Right renal pelvis (tissue), 4 donors: ENCODE measurements at places on chromosomes 6 and 20.

GRCh38 chr6:80728830-80729229, 622.4 kb downstream of the BCKDHB start:
- DNase-seq: no peak

- DNase-seq: no peak
These were observed 105.6 kb downstream of the TCP11 start for GRCh38 chr6:35035481-35036030.

- no peak for DNase-seq
These were observed 9.6 kb upstream of the BAG2 start for GRCh38 chr6:57162516-57162915.

DNA sequence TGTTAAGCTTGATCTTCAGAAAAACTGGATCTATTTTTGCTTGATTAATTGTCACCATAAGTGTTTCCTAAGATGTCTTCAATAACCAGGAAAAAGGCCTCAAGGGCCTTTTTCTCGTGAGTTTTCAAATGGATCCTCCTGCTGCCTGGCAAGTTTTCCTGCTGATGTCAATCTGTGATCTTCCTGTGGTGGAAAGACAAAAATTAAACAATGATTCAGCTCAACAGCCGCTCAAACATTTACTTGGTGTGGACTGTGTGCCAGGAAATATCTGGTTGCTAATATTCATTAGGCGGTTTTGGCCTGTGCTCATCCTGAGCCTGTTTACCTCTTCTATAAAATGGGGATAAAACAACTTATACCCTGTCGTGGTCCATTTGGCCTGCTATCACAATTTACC, 35.4 kb upstream of the SSTR4 start:
- no peak for DNase-seq

GRCh38 chr6:54107470-54108090, 3.7 kb upstream of the MLIP start:
- no peak for DNase-seq

DNA sequence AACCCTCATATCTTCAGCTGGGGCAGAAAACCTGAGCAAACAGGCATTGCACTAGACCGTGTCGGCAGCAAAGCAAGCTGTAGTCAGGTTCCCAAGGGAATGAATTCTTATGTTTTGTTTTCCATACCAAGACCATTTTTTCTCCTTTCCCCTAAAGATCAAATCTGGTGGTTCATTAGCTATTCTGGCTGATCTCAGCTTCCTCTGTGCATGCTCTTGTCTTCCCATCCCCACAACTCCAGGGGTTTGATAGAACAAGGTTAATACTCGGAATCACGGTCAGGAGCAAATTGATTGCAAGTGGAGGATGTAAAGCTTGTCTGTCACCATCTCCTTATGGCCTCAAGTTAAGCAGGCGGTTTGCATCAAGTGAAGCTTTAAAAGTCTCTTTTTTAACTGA, 778.8 kb downstream of the KIF16B start:
- DNase-seq: no peak

DNA sequence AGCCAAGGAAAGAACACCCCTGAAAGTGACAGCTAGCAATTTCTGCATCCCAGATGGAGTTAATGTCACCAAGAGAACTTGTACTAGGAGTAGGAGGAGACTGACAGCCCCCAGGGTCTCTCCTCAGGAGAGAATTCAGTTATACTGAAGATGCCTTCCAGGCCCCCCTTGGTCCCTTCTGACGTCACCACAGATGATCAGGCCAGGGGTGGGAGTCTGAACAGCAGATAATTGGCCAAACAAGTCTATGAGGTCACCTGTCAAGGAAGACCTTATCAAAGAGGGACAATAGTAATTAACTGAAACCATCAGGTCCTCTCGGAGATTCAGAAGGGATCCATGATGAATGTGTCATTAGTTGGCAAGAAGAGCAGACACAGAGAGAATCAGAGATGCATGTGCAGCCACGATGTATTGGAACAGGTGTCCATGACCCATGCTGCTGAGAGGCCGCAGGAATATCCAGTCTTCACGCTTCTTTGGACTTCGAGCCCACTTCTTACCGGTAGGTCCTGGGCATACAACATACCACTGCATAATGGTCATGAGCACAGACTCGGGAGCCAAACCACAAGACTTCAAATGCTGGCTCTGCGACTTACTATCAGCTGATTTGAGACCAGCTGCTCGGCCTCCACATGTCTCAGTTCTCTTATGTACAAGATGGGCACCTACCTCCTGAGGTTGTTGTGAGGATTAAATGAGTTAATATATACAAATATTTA, 10.2 kb downstream of the TRIM10 start:
- no peak for DNase-seq

- DNase-seq: no peak
These were observed 11.2 kb upstream of the TTK start for GRCh38 chr6:79993012-79993910.

GRCh38 chr20:54560357-54560756, 85.0 kb downstream of the DOK5 start:
- DNase-seq: no peak

GRCh38 chr20:57473246-57474048, 51.5 kb downstream of the CTCFL start:
- DNase-seq: no peak

- no peak for DNase-seq
These were observed 1.2 kb upstream of the ADGRF1 start for GRCh38 chr6:47043286-47043685.

- no peak for DNase-seq
These were observed 52.9 kb upstream of the TAB2 start for GRCh38 chr6:149264629-149265028.

DNA sequence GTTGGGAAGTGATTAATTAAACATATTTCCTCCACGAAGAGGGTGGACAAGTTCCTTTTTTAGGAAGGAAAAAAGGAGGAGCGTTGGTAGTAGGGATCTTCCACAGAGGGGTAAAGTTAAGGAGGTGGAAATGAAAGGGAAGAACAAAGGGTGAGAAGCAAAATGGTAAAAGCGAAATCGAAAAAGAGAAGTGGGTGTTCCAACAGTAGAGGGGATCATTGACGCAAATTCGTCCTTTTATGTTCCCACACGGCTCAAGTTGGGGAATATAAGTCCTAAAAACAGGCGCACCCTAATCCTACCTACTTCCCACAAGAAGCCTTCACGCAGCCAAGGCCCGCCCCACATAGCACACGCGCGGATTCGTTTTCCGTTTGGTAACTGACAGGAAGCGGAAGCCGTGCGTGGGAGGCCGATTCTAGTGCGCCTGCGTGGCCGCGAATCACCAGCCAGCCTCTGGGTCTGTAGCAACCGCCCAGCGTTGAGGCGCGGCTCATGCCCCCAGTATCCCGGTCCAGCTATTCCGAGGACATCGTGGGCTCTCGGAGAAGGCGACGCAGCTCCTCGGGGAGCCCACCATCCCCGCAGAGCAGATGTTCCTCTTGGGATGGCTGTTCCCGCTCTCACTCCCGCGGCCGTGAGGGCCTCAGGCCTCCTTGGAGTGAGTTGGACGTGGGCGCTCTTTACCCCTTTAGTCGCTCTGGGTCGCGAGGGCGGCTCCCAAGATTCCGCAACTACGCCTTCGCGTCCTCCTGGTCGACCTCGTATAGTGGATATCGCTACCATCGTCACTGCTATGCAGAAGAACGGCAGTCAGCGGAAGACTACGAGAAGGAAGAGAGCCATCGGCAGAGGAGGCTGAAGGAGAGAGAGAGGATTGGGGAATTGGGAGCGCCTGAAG, at the start of gene NKAPL:
Gene NKAPL (plus strand): TSS at position 421 of the 901 bp plus-strand sequence. CDS start 75 bp downstream, at position 496.
- DNase-seq: no peak

GRCh38 chr20:45109634-45110033, 5.3 kb downstream of the WFDC5 start:
- DNase-seq: no peak

GRCh38 chr6:51495610-51496396, 591.6 kb downstream of the PKHD1 start:
- DNase-seq: no peak

- DNase-seq: no peak
These were observed 28.8 kb upstream of the MYLK2 start for GRCh38 chr20:31790401-31790800.

- DNase-seq: no peak
These were observed 9.0 kb upstream of the NCOA6 start for GRCh38 chr20:34834459-34834893.

GRCh38 chr6:30349421-30350177, 4.6 kb downstream of the RPP21 start:
- DNase-seq: no peak

- DNase-seq: no peak
These were observed 390.1 kb upstream of the CITED2 start for GRCh38 chr6:139764498-139764986.

DNA sequence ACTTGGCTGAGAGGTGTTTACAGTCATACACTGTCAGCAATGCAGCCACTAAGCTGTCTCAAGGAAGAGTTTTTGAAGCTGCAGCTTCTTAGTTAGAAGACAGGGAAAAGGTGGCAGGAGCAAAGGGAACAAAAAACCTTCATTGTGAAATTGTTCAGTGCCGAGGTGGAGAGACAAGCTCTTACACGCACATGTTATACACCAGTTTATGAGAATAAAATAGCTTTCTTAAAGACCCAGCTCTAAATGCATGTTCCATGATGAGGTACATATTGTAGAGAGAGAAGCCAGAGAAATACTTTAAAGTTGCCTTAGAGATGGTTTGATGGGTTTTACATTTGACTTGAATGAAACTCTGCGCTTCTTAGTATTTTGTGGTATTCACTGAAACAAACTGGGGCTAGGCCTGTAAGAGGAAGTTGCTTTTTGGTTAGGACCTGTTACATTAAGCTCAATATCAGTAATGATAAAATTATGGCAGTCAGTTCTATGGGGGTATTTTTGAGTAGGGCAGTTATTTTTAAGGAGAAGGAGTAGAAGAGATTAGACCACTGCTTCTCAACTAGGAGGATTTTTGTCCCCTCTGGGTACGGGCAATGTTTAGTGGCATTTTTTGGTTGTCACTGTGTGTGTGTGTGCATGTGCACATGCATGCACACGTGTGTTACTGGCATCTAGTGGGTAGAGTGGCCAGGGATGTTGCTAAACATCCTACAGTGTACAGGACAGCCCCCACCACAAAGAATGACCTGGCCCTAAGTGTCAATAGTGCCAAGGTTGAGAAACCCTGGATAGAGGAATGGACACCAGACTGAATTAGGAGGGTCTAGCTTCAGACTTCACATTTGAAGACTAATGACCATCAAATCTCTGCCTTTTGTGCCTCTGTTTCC, 9.8 kb downstream of the NEDD9 start:
- DNase-seq: no peak

GRCh38 chr6:167108278-167108677, 14.6 kb upstream of the CCR6 start:
- no peak for DNase-seq

DNA sequence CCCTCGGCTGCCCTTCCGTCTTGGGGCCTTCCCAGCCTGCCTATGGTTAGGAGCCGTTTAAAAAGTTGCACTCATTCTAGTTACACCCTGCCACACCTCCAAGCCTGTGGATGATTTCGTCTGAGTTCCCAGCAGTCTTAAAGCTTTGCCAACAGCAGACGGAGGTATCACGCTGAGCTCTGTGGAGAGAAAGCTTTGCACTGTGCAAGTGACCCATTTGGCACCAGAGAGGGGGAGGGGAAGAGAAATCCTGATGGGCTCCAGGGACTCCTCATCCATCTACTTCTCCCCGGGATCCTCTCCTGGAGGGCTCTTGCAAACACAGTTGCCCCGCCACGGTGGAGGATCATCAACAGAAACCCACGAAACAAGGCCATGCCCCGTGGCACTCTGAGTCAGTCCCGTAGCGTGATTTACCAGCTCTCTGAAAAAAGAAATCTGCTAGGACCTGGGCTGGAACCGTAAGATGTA, 98.8 kb upstream of the CITED2 start:
- no peak for DNase-seq

- DNase-seq: no peak
These were observed 22.1 kb upstream of the SLC22A7 start for GRCh38 chr6:43275801-43276576.
